ENCODE measurements at places on chromosomes 12 and 14. TPM values are rescaled to one million over a fixed set of nuclear protein-coding genes. Genes with fewer than 3 reads are reported as not detected.

The PRIMA1 gene
- not detected for total RNA-seq

DNA sequence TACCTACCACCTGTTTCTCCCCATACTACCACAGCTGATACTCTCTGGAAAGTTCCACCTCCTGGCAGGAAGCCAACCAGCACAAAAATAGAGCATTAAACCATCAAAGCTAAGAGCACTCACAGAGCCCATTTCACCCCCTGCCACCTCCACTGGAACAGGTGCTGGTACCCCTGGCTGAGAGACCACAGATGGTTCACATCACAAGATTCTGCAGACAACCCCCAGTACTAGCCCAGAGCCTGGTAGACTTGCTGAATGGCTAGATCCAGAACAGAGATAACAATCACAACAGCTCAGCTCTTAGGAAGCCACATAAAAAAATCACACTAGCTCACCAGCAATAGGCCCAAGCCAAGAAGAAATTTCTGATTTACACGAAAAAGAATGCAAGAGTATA lies 855.2 kb downstream of the FSCB start:
- no peaks in the 10 kb centered on the region for H3K4me1 ChIP-seq
- H3K27me3 ChIP-seq, result no peaks in the 10 kb centered on the region
- no peaks in the 10 kb centered on the region for H3K36me3 ChIP-seq
- no peak for DNase-seq
- H3K4me3 ChIP-seq, result no peak overlapping the region

DNA sequence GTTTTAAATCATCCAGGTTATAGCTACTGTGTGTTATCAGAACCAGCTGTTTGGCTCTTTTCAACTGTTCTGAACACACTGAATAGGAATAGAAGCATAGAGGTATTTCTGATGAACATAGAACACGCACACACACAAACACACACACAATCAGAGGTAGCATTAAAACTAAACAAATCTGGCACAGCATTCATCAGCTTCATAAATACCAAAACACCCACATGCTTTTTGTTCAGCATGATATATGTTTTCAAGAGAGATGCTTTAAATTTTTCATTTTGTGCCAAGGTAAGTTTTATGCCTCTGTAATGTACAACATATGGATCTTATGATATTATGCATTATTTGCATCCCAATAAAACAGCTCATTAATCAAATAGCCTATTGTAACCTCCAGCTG lies 208.6 kb downstream of the GALC start:
- DNase-seq, result no peak
- H3K27me3 ChIP-seq, result no peaks in the 10 kb centered on the region
- no peak overlapping the region for H3K4me3 ChIP-seq
- H3K27ac ChIP-seq, result no peak overlapping the region
- no peaks in the 10 kb centered on the region for H3K36me3 ChIP-seq

GRCh38 chr14:70416338-70416724 lies 559 bp downstream of the SYNJ2BP start:
- peaks cover 6% of the 10 kb centered on the region for H3K27me3 ChIP-seq
- no peaks in the 10 kb centered on the region for H3K36me3 ChIP-seq
- H3K4me3 ChIP-seq, result peak overlapping the region; percentile 97
- peaks cover 21% of the 10 kb centered on the region for H3K4me1 ChIP-seq
- H3K27ac ChIP-seq, result peak overlapping the region; percentile 95

The ISCA2 gene
- 16.9 TPM for total RNA-seq

The SPPL3 gene
- 53.6 TPM for total RNA-seq

The RIMBP2 gene
- 0.92 TPM for total RNA-seq

GRCh38 chr12:83122623-83122934 lies 435.9 kb downstream of the TMTC2 start:
- H3K36me3 ChIP-seq, result no peaks in the 10 kb centered on the region
- no peak overlapping the region for H3K27ac ChIP-seq
- no peak for DNase-seq
- no peaks in the 10 kb centered on the region for H3K27me3 ChIP-seq

GRCh38 chr14:70888681-70889175 lies 18.5 kb upstream of the PCNX1 start:
- peak overlapping the region; percentile 79 for H3K27ac ChIP-seq
- H3K4me3 ChIP-seq, result no peak overlapping the region
- no peaks in the 10 kb centered on the region for H3K27me3 ChIP-seq
- H3K36me3 ChIP-seq, result no peaks in the 10 kb centered on the region

DNA sequence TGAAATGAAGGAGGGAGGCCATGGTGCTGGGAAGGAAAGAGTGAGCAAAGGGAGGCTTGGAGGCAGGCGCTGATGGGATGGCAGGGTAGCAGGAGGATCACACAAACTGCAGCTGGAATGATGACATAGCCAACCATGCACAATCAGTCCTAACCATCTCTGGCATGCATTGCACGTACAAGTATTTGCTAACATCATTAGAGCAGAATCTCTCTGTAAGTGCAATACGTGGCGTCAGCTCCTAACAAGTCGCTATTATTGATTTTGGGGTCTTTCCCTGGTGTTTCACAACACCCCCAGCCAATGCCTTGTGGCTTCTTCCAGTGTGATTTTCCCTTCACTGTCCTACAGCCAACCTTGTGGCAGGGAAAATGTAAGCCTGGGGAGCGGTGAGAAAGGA lies 18.5 kb downstream of the BDKRB1 start:
- no peak overlapping the region for H3K4me3 ChIP-seq
- peaks cover 10% of the 10 kb centered on the region for H3K4me1 ChIP-seq
- no peak for DNase-seq
- H3K27ac ChIP-seq, result no peak overlapping the region
- H3K27me3 ChIP-seq, result no peaks in the 10 kb centered on the region

DNA sequence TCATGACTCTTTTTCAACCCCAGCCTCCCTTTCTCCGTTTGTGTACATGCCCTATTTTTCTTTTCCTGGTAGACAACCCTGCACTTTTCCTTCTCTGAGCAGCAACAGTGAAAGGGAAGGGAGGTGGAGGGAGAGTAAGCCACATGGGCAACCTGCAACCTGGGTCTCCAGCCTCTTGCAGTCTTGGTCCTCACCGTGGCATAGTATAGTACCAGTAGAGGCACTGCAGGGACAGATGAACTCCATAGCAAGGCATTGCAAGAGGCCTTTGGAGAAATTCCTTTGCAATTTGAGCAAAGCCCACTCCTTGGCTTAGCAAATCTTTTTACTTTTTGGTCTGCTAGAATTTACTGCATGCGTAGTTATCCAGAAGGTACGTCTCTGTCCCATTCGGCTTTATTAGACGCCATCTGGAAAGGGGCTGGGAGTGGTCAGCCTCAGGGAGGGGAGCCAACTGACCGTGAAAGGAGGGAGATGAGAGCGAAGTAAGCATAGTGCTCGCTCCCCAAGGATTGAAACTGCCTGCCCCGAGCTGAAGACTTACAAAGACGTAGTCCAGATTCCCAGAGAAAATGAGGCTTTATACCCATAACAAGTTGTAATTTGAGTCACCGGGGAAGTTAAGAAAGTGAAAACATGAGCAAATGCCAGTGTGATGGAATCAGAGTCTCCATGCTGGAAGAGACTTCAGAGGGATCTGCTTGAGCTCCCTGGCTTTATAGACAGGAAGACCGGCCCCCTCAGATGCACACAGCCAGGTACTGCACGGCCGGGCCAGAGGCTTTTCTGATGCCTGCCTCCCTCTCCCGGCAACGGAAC lies 332.0 kb downstream of the CACNA1C start:
- peak overlapping the region; percentile 91 for H3K27ac ChIP-seq
- peaks cover 45% of the 10 kb centered on the region for H3K4me1 ChIP-seq

The TAS2R19 gene
- 1.9 TPM for total RNA-seq
